Stimulated activated naive CD4-positive, alpha-beta T cell (primary cell): ENCODE measurements at places on chromosomes 2 and 18.

DNA sequence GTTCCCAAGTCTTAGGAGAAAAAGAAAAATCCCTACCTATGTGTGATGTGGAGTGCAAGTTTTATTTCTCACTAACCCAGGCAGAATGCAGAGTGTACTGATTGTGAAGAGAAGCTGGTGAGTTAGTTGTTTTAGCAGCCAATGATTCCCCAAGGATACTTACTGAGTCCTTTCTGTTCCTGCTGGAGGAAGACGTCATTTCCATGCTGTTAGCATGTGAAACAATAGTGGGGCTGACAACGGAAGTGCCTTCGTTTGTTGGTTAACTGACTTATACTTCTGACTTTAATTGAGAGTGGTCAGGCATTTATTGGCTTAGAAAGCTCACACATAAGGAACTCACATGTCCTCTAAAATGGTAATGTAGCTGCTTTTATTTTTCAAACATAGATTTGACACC, 180.6 kb downstream of the MC4R start:
- DNase-seq: no peak

- DNase-seq: no peak
These were observed 762.7 kb upstream of the TMEFF2 start for GRCh38 chr2:192957425-192957824.

DNA sequence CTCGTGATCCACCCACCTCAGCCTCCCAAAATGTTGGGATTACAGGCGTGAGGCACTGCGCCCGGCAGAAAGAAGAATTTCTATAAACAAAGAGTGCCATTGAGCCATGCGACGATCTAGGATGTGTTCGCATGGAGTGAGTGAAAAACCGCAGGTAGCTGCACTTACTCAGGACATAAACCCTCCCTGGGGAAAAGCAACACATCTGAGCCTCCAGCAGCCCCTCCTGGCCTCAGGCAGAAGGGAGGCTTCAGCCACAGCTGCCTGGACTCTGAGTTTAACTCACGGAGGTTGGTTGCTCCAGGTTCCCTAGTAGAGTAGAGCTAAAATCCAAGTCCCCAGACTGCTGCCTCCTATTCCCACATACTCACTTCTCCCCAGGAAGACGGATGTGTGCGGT, 11.3 kb upstream of the STK25 start:
- DNase-seq: no peak

- no peak for DNase-seq
These were observed 42.9 kb downstream of the TMEFF2 start for GRCh38 chr2:192151853-192152252.

DNA sequence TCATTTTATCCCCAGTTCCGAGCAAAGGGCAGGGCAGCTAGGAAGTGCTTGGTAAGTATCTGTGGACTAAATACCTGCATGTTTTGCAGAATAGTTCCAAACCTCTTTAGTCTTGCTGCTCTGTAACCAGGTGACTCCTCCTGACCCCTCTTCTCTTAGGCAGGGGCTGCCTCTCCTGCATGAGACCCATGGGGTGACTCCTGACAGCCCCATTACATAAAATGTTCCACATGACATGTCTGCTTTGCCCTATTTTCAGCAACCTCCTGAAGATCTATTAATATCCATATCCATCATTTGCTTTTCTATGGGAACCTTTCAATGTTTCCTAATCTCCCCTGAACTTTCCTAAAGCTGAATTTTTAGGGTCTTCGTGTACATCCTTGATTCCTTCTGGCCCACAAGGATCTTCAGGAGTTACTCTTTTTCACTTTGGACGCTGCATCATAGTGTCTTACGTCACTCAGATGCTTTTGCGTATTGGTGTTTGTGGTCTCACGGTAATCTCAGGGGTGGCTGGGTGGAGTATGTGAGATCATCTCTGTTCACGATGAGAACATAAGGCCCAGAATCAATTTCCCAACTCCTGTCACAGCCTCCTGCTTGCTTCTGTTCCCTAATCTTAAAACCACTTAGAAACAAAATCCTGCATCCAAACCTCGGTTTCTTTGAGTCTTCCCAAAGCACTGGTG, 76.6 kb downstream of the MAPK4 start:
- no peak for DNase-seq

DNA sequence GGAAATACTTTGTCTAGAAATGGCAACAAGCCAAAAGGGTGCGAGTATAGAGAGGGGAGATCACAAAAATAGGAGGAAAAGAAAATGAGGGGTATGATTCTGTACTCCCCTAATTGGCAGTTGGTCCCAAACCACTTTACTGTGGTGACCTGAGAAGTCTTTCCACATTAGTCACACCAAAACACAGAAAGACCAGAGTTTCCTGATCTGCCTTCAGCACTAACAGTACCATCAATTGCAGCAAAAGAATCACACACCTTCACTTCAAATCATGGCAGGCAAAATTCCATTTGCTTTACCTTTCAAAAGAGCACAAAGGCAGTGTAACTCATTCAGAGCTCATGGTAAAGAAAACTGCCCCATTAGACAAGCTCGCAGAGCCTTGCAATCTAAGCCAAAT, 86.8 kb downstream of the ALK start:
- no peak for DNase-seq

DNA sequence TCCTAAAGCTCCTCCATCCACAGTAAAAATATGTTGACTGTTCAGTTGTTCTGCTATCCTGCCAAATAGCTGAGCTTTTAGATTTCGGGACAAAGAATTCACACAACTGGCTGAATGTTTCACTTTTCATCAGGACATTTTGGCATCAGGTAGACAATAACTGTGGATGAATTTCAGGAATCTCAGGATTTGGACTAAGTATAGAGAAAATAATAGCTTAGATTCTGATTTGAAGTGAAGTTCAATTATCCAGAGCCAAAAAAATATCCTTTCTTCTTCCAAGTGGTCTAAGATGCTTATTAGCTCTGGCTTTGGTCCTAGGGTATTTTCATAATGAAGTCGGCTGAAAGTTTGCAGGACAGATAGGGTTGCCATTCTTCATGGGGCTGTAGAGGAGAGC, 16.1 kb downstream of the KCNE4 start:
- no peak for DNase-seq

GRCh38 chr18:36717422-36718110, 111.2 kb downstream of the TPGS2 start:
- no peak for DNase-seq

DNA sequence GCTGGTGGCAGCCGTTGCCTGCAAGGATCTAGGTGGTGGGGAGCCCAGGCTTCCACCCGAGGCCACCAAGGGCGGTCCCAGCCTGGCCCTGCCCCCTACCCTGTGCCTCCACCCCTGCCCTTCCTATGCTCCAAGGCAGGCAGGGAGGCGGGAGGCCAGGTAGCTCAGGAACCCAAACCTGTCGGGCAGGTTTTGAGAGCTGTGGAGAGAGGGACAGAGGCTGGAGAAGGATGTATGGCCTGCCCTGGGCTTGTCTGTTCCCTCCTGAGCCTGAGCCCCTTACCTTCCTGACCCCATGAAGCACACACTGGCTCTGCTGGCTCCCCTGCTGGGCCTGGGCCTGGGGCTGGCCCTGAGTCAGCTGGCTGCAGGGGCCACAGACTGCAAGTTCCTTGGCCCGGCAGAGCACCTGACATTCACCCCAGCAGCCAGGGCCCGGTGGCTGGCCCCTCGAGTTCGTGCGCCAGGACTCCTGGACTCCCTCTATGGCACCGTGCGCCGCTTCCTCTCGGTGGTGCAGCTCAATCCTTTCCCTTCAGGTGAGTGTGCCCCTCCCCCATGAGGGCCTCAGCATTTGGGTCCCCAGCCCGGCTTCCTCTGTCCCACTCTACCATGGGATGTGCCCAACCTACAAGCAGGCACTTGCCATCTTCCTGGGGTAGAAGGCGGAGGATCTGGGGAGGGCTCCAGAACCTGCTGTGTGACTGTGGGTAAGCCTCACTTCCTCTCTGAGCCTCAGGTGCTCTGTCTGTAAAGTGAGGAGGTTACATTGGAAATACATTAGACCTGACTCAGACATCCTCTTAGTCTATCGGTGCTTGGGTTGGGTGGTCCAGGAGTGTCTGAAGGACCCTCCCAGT, at the start of gene PROM2:
TSS of gene PROM2 (plus strand) at position 159 of the 860 bp plus-strand sequence. CDS start at position 296, 137 bp downstream.
- DNase-seq: no peak

DNA sequence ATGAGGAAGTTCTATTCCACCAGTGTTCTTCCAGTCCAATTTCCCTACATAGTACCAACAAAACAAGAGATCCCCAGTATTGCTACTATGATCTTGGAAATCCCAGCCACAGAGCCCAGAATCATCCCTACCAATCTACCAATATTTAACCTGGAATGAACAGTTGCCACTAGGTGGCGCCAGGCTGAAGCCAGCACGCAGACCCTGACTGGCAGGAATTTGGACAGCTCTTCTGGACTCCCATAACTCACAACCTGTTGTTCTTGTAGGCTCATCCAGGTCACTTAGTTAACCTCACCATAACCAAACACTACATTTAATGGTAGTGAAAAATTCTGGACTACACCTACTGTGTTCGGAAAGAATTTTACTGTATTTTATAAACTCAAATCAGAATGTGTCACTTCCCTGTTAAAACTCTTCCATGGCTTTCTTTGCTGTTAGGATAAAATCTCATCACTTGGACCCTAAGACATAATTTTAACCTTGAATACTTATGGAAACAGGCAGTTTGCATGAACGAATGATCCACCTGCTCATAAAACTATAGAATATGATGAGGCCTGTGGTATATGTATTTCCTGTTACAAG, 59.8 kb upstream of the SLC38A11 start:
- peak; percentile 32 for DNase-seq

DNA sequence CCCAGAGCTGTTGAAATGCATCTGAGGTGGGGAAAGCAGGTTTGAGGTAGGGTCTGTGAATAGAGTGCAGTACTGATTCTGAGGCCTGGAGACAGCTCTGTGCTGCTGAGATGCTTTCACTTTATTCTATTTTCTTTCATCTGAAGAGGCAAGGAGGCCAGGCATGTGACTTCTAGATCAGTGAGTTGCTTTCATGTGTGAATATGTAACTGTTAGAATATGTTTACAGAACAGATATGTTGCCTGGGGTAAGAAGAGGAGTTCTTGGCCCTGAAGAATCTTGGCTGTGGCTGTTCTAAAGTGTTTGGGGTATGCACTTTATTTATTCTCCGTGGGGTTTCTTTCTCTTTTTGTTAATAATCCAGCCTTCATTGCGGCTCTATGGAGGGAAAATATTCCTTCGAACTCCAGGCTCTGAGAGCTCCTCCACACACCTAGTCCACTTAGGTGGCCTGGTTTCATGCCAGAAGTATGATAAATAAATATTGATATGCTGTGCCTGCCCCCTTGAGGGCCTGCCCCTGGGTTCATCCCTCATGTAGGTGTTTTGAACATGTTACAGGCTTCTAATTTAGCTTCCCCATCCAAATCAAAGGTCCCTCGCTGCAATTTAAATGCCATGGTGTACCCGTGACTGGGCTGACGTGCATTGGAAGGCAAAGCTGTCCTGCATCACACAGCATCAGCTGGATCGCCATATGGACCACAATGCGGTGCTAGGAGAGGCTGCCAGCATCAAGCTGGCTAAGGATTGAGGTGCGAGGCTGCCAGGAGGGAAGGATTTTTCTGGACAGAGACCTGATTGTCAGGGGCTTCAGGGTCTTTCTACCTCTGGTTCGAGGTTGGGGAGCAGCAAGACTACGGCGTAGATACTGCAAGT, 102.9 kb downstream of the PRKCE start:
- no peak for DNase-seq

DNA sequence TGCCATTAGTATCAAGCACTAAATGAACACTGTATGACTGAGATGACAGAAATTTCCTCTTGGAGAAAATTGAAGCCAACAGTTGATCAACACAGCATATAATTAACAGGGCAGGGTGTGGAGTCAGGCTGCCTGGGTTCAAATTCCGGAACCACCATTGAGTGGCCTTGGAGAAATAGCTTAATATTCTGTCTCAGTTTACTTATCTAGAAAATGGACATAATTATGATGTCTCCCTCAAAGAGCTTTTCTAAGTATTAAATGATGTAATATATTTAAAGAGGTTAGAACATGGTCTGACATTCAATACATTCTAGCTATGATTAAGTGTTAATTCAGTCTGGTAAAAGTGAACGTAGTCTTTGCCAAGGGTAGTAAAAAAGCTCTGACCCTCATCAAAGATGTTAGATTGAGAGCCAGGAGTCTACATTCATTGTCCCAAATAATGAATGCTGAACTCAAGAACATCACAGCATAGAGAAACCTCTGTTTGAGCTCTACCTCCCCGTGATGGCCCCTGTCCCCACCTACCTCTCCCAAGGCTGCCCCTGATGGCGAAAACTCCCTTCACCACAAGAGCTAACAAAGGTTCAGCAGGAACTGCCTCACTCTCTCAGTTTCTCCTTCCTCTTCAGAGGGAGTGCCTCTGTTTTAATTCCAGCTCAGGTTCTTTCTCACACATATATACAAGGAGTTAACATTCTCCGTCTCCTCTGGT, 2.7 kb upstream of the VWA3B start:
- DNase-seq: no peak

GRCh38 chr2:228602288-228602687, 420.8 kb upstream of the SPHKAP start:
- no peak for DNase-seq

DNA sequence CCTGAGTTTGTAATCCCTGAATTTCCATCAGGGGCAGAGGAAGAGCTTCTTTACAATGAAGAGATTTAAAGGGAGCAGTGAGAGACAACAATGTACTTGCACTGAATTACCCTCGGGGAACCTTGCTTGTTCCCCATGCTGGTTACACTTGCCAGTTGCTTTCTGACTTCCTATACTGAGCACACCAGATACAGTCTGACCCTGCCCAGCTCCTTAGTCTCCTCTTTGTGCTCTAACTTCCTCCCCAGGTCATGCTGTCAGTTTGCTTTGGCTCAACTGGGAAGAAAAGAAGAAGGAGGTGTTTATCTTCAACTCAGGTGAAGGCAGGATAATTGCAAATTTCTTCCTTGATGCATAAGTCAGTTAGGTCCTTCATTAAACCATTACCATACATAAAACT, 658.4 kb downstream of the NYAP2 start:
- no peak for DNase-seq

- no peak for DNase-seq
These were observed 63.5 kb downstream of the NRP2 start for GRCh38 chr2:205745661-205746419.

- no peak for DNase-seq
These were observed 834.3 kb downstream of the CPS1 start for GRCh38 chr2:211390536-211391188.

- no peak for DNase-seq
These were observed 93.6 kb downstream of the GYPC start for GRCh38 chr2:126749537-126749936.

DNA sequence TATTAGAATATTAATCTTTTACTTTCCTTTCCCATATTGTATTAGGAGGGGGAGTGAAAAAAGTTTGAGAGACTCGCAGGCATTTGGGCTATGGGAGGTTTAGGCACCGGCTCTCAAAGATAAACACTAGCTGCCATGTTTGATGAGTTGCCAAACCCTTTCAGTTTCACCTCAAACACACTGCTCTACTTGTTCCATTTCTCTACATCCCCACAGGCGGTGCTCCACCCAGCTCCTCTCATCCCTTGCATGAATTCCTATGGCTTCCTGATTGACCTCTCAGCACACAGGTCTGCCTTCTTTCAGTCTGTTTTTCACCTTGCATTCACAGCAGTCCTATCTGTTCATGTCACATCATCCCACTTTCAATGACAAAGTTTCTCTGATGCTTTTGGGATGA, 65.7 kb downstream of the MEP1B start:
- no peak for DNase-seq

- DNase-seq: no peak
These were observed 50.8 kb downstream of the ATOH8 start for GRCh38 chr2:85804583-85804982.

- no peak for DNase-seq
These were observed 3.8 kb downstream of the PAX3 start for GRCh38 chr2:222294996-222295367.

- no peak for DNase-seq
These were observed 66.3 kb downstream of the IRS1 start for GRCh38 chr2:226733189-226733858.
